Cortex of kidney (tissue), 1 donor: ENCODE measurements at places on chromosomes 12 and 14.

DNA sequence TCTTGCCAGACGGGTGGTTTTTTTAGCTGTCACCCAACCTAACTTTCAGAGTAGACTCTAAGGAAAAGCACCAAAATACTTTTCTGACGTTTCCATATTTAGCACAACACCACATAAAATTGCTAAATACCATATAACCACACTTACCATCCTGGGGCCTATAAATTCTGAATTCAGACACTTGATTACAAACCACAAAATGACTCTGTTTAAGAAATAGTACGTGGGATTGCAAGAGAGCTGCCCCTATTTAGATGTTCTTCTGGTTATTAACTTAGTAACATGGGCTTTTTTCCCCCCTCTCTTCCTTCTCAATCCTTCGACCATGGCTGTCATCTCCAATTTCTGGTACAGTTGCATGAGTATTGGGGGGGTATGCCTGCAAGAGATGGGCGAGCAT, 287.7 kb downstream of the BMP4 start:
- DNase-seq = no peak

DNA sequence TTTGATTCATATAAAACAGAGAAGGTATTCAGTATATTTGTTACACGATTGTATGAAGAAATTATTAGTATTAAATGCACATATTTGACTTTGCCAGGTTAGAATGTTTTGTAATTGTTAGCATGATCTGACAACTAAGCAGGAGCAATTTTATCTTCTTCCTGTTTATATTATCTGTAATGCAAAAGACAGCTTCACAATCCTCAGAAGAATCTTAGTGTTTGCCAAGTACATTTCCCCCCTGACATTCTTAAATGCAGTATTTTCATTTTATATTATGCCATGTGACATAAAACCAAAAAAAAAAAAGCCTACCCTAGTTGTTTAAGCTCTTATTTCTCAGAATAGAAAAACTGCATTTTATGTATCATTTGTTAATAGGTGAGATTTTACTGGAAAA, 469.4 kb downstream of the FOXG1 start:
- DNase-seq = no peak

- DNase-seq = no peak
Measured at GRCh38 chr12:95989504-95990123, 6.5 kb downstream of the HAL start.

GRCh38 chr12:54207539-54208294, 18.9 kb upstream of the SMUG1 start:
- no peak for DNase-seq

- no peak for DNase-seq
Measured at GRCh38 chr12:60981473-60981872, 1278.7 kb upstream of the USP15 start.

- no peak for DNase-seq
Measured at GRCh38 chr14:33035416-33036194, 96.9 kb downstream of the NPAS3 start.

DNA sequence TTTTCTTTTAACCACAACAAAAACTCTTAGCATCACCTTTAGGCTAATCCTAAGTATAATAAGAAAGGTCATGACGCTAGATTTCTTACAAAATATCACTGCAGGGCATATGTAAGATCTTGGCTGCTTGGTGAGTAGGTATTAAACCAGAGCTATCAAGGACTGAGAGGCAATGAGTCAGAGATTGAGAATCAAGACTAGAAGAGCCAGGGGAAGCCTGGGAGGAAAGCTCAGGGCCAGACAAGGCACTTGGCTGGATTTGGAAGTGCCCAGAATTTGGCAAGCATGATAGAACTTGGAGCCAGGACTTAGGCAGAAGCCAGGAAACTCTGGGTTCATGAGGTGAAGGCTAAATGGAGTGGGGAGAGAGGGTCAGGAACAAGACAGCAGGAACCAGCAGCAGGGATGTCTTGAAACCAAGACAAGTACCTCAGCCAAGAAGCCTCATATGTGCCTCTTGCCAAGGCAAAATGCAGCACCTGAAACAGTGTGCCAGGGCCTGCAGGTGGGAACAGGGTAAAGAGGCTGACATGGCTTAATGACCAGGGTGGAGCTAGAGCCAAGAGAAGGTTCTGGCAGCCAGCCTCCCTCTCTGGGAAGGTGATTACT, 49.9 kb downstream of the PTHLH start:
- DNase-seq = no peak

DNA sequence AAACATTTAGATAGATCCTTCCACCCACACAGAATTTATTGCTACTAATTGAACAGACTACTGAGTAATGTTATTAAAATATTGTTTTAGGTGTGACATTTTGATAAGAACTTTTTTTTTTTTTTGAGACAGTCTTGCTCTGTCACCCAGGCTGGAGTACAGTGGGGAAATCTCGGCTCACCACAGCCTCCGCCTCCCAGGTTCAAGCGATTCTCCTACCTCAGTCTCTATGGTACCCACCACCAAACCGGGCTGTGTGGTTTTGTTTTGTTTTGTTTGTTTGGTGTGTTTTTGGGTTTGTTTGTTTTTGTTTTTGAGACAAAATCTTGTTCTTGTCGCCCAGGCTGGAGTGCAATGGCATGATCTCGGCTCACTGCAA, 40.9 kb downstream of the COX16 start:
- no peak for DNase-seq

DNA sequence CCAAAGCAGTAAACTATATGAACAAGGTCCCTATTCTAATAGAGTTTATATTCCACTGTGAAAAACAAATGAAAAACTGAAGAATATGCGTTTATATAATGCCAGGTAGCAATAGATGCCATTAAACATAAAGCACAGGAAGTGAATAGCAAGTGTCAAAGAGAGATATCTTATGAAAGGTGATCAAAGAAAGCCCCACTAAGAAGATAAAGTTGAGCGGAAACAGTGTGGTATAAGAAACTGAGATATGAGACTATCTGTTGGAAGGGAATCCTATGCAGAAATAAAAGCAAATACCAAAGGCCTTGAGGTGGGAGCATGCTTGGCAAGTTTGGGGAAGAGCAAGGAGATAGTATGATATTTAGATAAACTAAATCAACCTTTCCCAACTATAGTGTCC, 123.1 kb upstream of the FAR2 start:
- DNase-seq = no peak

- no peak for DNase-seq
Measured at GRCh38 chr12:108175310-108175709, 46.2 kb downstream of the WSCD2 start.

DNA sequence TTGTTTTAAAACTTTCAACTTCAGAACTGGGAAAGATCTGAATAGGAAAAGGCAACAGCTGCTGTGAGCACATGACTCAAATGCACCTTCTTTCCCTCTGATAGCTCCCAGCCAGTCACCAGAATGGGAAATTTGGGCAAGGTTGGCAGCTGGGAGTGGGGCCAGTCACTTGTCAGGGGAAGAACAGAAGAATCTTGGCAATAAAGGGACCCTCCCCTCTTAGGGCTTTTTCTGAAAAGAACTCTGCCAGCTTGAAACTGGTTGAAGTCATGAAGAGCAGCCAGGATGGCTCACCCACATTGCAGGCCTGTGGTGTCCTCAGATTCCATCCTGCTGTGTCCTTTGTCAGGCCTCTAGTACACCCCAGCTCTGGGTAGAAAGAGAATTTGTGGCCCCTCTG, 10.3 kb upstream of the RIC8B start:
- no peak for DNase-seq

- peak; percentile 6 for DNase-seq
Measured at GRCh38 chr12:102917026-102917787, at the start of gene PAH. TSS of gene PAH (minus strand) at chr12:102917244. CDS start at chr12:102917130, 114 bp downstream.

GRCh38 chr14:85056267-85056666, 473.7 kb upstream of the FLRT2 start:
- no peak for DNase-seq

- no peak for DNase-seq
Measured at GRCh38 chr12:78671295-78671694, 193.3 kb upstream of the SYT1 start.

DNA sequence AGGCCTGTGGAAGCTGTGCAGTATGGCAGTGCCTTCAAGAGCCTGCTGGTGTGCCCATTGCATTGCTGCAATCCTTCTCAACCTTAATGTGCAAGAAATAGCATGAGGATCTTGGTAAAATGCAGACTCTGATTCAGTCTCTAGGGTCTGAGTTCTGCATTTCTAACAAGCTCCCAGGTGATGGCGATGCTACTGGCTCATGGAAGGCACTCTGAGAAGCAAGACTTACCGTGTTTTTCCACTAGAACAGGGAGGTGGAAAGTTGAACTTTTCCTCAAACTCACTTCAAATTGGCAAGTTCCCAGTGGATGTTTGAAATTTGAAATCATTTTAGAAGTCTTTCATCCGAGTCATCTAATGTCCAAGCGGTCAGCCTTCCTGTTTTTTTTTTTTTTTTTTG, 55.5 kb downstream of the MYRFL start:
- no peak for DNase-seq

DNA sequence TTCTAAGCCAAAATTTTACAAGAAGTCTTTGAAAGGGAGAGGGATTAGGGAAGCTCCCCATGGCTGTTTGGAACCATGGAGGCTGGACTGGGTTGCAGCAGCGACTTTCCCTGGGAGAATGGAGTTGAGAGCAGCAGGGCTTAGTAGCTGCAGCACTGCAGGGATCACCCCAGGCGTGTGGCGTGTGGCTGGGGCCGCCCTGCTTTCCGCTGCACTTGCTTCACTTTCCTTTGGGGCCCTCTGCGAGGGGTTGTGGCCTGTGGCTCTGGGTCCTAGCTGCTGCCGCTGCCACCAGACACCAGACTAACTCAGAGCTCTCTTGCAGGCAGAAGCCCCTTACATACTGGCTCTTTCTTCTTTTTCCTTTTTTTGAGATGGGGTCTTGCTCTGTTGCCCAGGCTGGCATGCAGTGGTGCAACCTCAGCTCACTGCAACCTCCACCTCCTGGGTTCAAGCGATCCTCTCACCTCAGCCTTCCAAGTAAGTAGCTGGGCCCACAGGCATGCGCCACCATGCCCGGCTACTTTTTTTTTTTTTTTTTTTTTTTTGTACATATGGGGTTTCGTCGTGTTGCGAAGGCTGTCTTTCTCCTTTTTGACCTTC, 25.4 kb downstream of the CCDC62 start:
- no peak for DNase-seq

- DNase-seq = no peak
Measured at GRCh38 chr14:57071639-57072038, 197.1 kb downstream of the EXOC5 start.

DNA sequence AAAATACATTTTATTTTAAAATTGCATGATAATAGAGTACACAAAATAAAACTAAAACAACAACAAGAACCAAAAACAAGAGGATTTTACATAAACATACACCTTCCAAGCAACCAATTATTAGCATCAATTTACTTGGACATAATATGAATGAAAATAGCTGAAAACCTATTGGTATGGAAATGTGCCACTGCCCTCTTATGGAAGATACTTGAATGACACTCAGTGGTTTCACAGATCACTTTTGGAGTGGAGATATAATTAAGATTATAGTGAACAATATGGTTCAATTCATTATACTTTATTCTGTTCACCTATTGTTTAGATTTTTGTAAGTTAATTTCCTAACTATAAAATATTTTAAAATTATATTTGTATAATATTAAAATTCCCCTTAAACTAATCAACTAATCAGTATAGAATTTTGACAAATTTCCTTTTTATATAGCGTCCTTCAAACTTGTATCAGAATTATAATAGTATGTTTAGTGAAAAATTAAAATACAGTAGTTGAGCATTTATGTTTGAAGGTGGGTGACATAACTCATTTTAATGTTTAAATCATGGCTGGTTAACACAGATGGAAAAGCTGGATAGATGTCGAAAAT, 70.1 kb downstream of the SLC6A15 start:
- DNase-seq = no peak

- DNase-seq = no peak
Measured at GRCh38 chr12:51449580-51450246, 25.1 kb downstream of the SLC4A8 start.

- DNase-seq = no peak
Measured at GRCh38 chr12:47758834-47759690, at the start of gene RAPGEF3. TSS of gene RAPGEF3 (minus strand) at chr12:47758880. CDS start at chr12:47758556, 324 bp downstream.

DNA sequence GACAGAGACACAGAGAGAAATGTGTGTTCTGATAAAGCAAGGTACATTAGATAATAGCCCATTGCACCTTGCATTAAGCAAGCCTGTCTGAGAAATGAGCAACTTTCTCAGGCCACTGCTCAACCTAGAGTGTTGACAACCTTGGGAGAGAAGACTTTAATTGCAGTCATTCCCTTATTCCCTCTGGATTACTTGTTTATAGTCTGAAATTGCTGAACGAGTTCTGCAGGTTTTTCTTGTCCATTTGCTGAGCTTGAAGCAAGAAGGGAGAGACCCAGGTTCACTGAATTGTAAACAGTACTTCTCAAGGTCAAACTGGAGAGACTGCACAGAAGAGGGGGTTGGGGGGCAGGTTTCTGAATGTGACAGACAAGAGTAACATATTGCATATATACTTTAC, 159.4 kb upstream of the PLEKHG7 start:
- DNase-seq = no peak

- no peak for DNase-seq
Measured at GRCh38 chr14:61420326-61420725, 98.9 kb downstream of the PRKCH start.

- DNase-seq = no peak
Measured at GRCh38 chr12:79069009-79069408, 204.4 kb downstream of the SYT1 start.

DNA sequence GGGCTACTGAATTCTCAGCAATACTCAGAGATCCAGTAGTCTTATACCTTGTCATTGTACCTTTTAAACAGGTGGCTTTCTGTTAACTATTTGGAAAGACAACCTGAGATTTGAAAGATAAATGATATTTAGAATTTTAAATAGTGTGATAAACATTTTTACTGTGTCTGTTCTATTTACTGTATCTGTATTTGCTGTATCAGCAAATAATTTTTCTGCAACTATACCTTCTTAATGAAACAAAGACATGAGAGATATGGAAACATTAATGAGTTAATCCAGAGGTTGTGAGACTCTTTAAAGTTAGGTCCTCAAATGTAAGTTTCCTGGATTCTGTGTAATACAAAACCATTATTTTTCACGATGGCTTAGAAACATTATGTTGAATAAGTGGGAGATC, 249.6 kb downstream of the CCDC59 start:
- no peak for DNase-seq

- DNase-seq = no peak
Measured at GRCh38 chr12:81998761-81999378, 239.7 kb upstream of the PPFIA2 start.

- DNase-seq = no peak
Measured at GRCh38 chr14:78605897-78606500, 435.8 kb downstream of the NRXN3 start.

DNA sequence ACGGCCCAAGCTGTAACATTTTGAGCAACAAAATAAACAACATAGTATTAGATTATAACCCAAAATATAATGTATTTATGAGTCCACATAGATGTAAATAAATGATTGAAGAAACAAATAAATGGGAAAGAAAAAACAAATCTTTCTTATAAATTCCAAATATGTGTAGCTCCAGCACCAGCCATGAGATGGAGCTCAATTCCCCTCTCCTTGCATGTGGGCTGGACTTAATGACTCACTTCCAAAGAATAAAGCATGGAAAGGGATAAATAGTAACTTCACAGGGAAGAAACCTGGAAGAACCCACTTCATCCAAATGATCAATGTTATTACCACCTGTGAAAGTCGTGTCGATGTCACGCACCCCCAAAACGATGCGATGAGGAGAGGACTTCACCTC, 158.8 kb downstream of the RPAP3 start:
- no peak for DNase-seq

GRCh38 chr14:85798856-85799255, 268.9 kb downstream of the FLRT2 start:
- DNase-seq = no peak
